Smooth muscle cell of the umbilical artery (primary cell): ENCODE measurements at places on chromosomes 13 and 19. TPM values are rescaled to one million over a fixed set of nuclear protein-coding genes. Genes with fewer than 3 reads are reported as not detected.

Gene LAIR2
- not detected in 2 replicates for total RNA-seq

Gene CRYL1
- 10.2 and 11.6 TPM in 2 replicates for total RNA-seq

Gene LILRB1
- not detected in 2 replicates for total RNA-seq

Gene ADGRE3
- not detected in 2 replicates for total RNA-seq

Gene CFAP97D2
- not detected in 2 replicates for total RNA-seq

Gene TMEM86B
- 0.59 and 1.4 TPM in 2 replicates for total RNA-seq

Gene FUT3
- total RNA-seq, result not detected in 2 replicates

Gene HCST
- total RNA-seq, result 1.2 TPM in 2 replicates

Gene ZNF682
- total RNA-seq, result 1.8 and 3.5 TPM in 2 replicates

Gene HSH2D
- total RNA-seq, result not detected in 2 replicates

Gene PGLYRP2
- not detected in 2 replicates for total RNA-seq

Gene ZNF540
- 0.28 and 0.89 TPM in 2 replicates for total RNA-seq

Gene MTUS2
- total RNA-seq, result under 0.01 and 0.18 TPM in 2 replicates

Gene ZGLP1
- total RNA-seq, result 0.59 and 1.1 TPM in 2 replicates

Gene B3GNT3
- not detected in 2 replicates for total RNA-seq

Gene SERP2
- 1.4 and 2.4 TPM in 2 replicates for total RNA-seq

Gene FGF22
- not detected in 2 replicates for total RNA-seq

Gene TRPC4
- total RNA-seq, result 7.4 and 23.7 TPM in 2 replicates

Gene SMG9
- total RNA-seq, result 9.8 and 16.6 TPM in 2 replicates

Gene WTIP
- total RNA-seq, result 42.5 and 46.4 TPM in 2 replicates

Gene HIF3A
- 2.4 and 6.5 TPM in 2 replicates for total RNA-seq

Gene CTXN1
- 2.1 and 9.5 TPM in 2 replicates for total RNA-seq
